ENCODE measurements at places on chromosomes 4 and X. TPM values are rescaled to one million over a fixed set of nuclear protein-coding genes. Genes with fewer than 3 reads are reported as not detected.

Gene CLCN5
- polyA plus RNA-seq, result 1.3 TPM

Gene AMER1
- 0.05 TPM for polyA plus RNA-seq

Gene MSX1
- polyA plus RNA-seq, result not detected

Gene CTAG1B
- not detected for polyA plus RNA-seq

Gene LNX1
- 0.48 TPM for polyA plus RNA-seq

Gene YIPF7
- not detected for polyA plus RNA-seq

Gene FAM133A
- polyA plus RNA-seq, result not detected

Gene SLITRK4
- not detected for polyA plus RNA-seq
